ENCODE measurements at places on chromosomes 12 and 14.
A peak's percentile ranks its signal among the peaks of the same experiment; 100 is the strongest.

DNA sequence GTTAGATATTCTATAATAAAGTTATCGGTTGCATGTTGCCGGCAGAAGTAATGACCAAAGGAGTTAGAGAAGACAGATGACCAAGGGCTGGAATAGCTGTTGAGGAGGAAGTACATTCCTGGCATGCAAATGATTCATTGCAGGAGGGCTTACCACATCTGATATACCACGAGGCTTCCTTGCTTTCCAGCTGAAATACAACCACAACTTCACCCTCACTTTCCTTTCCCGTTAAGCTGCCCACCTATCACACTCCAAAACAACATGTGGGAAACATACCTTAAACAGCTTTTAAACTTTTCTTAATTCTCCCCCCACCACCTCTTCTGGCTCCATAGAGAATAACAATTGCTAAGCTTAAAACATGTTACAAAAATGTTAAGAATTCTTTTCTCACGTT lies 594.1 kb downstream of the NRXN3 start:
- no peak for DNase-seq

- DNase-seq, result no peak
Observed at GRCh38 chr14:103213331-103213730, 90.1 kb downstream of the TNFAIP2 start.

- DNase-seq, result no peak
Observed at GRCh38 chr12:56838621-56839488, 75.7 kb downstream of the HSD17B6 start.

DNA sequence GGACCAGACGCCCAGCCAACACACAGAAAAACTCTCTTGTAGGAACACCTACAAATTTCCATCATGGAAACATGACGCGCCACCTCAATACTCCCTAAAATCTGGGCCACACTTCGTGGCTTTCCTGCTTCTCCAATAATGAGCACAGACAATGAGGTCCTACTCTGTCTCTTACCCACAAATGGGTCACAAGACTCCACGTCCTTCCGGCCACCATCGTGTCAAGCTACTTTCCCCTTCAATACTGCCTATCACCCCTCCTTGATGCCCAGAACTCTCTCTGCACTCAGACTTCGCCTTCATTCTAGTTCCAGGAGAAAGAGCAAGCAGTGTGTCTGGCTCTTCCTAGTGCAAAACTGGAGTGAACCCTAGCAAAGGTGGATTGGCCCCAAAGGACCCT lies 28.1 kb downstream of the SBNO1 start:
- no peak for DNase-seq

GRCh38 chr14:29759521-29760340 lies 167.9 kb downstream of the PRKD1 start:
- DNase-seq, result no peak

DNA sequence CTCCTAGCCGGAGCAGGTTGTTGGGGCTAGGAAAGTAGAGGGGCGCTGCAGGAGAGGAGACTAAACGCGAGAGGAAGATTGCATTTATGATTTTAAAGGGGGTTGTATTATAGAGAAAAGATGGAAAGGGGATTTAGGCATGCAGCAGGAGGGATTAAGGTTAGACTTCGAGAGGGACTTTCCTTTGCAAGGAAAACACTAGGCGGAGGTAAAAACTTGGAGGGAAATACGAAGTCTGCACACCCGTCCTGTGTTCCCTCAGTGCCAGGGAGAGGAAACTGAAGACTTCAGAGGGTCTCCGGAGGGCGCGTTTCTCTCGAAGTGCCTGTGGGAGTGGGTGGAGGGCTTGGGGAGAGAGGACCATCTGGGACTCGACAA lies 420 bp upstream of the PPP1R1A start:
- DNase-seq, result no peak

- no peak for DNase-seq
Observed at GRCh38 chr12:25372969-25373817, 122.5 kb upstream of the KRAS start.

DNA sequence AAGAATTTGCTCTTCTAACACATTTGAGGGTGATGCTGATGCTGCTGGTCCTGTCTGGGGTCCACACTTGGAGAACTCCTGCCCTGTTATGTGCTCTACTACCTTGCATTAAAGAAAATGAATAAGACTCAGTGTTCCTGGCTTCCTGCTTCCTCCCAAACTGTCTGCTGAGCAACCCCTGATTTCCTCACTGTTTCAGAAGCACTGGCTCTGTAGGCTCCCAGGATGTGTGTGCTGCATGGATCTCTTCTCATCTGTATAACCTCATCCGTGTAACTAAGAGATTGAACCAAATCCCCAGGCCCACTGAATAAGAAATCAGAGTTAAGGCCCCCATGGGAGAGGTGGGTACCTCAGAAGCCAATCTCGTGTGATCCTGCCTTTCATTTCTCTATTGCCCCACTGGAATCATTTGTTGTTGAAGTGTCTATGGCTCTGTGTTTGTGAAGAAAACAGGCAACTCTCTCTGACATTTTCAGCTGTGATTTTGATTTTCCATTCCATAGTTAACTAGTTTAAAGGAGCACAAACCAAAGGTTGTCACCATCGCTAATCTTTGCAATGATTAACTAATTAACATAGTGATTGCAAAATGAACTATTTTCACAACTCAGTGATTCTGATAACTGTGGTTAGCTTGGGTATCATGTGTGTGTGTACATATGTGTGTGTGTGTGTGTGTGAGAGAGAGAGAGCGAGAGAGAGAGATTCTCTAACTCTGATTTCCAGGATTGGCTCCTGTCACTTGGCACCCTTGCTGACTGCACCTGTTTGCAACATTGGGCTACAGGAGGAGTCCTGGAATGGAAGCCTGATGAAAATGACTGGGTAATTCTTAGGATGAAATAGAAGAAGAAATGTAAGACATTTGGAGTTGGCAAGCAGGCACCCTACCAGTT lies 196.2 kb downstream of the SLC38A4 start:
- DNase-seq, result no peak

- DNase-seq, result no peak
Observed at GRCh38 chr12:51944608-51945233, 6.8 kb upstream of the ACVR1B start.

GRCh38 chr14:50030036-50030435 lies 86.3 kb downstream of the VCPKMT start:
- no peak for DNase-seq

DNA sequence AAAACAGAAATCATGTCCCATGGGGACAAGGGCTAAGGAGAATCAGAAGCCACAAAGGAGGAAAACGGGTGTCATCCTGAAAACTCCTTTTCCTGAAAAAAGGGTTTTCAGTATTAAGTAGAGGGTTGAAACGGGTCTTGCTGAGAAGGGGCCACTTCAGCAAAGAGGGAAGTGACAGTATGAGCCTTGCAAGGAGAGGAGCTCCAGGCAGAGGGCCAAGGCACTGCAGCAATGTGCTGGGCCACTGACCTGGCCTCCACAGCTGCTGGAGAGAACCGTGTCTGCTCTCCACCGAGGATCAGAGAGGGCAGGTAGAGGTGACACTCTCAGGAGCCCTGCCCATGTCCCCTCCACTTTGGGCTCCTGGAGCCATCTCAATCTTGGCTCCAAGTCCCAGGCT lies 103.3 kb downstream of the NCOR2 start:
- DNase-seq, result no peak

GRCh38 chr14:51581017-51581881 lies 70.5 kb upstream of the FRMD6 start:
- DNase-seq, result no peak

- DNase-seq, result no peak
Observed at GRCh38 chr14:76531085-76531484, 155.1 kb downstream of the ESRRB start.

DNA sequence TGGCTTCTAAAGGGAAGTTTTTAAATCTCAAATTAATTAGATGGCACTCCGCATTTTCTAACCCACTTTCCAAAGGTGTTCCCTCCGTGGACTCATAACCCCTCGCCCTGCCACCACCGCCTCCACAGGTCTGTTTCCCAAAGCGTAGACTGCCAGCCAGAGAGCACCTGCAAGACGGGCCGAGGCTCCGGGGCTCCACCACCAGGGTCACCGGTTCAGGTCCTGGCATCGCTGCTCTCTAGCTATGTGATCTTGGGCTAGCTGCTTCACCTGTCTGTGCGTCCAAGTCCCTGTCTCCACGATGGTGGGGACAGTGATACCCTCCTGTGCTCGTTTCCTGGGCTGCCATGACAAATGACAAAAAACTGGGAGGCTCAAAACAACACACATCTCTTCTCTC lies 11.5 kb downstream of the RIMBP2 start:
- DNase-seq, result no peak

DNA sequence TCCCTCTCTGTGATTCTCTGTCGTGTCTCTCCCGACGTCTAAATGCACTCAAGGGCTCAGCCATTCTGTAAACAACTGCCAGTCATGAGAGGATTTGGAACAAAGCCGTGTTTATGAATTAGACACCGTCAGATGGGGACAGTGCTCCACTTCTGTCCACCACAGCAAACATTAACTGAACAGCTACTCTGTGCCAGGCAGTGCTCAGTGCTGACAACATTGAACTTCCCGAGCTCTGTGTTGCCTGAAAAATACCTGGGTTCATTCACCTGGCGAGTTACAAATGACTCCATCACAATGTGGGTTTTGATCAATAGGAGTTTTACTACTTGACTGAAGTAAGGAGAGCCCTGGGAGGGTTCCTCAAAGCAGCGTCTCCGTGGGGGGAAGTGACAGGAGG lies 139.3 kb downstream of the GLT1D1 start:
- DNase-seq, result no peak

DNA sequence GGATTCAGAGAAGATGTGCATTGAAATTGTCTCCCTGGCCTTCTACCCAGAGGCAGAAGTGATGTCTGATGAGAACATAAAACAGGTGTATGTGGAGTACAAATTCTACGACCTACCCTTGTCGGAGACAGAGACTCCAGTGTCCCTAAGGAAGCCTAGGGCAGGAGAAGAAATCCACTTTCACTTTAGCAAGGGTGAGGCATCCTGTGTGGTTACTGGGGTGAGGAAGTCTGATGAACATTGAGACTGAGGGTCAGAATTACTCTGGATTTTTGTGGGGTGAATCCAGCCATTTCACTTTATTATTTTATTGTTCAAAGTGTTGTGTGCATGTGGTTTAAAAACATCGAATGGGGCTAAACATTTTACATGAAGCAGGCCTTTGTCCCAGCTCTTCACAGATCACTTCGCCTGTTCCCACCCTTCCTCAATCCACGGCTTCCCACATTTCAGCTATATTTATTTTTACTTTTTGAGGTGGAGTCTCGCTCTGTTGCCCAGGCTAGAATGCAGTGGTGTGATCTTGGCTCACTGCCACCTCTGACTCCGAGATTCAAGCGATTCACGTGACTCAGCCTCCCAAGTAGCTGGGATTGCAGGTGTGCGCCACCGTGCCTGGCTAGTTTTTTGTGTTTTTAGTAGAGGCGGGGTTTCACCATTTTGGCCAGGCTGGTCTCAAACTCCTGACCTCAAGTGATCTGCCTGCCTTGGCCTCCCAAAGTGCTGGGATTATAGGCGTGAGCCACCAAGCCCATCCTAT lies 40.6 kb downstream of the SUPT16H start:
- DNase-seq, result no peak

DNA sequence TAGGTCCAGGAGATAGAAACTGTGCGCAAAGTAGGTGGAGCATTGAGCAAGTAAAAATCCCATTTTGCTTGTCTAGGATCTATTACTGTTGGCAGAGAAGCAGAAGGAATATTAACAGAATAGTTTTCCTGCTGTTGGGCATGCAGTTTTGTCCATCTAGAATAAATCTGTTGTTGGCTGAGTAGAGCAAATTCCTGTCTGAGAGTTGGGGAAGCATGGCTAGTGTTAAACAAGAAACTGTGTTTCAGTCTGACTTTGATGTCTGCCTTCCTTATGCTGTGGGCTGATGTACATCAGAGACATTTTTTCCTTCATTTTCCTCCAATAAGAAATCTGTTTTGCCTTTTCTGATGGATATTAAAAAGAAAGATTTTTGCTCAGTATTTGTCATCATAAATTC lies 98.2 kb downstream of the RAD52 start:
- no peak for DNase-seq

- no peak for DNase-seq
Observed at GRCh38 chr12:79648881-79649280, 41.9 kb downstream of the PAWR start.

DNA sequence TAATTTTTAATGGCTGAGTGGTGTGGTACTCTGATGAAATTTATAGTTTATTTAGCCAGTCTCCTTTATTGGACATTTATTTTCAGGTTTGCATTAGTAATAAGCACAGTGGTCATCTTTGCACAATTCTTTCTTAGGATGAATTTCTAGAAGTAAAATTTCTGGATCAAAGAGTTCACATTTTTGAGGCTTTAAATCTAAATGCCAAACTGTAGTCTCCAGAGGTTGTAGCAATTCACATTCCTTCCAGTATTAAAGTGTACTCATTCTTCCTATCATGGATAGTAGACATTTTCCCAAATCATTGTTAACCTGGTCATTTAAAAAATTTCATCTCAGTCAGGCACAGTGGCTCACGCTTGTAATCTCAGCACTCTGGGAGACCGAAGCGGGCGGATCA lies 24.8 kb downstream of the SLC39A9 start:
- DNase-seq, result no peak

GRCh38 chr12:28574746-28575592 lies 384.7 kb downstream of the CCDC91 start:
- DNase-seq, result no peak

- no peak for DNase-seq
Observed at GRCh38 chr14:101991352-101991751, 27.0 kb downstream of the DYNC1H1 start.

DNA sequence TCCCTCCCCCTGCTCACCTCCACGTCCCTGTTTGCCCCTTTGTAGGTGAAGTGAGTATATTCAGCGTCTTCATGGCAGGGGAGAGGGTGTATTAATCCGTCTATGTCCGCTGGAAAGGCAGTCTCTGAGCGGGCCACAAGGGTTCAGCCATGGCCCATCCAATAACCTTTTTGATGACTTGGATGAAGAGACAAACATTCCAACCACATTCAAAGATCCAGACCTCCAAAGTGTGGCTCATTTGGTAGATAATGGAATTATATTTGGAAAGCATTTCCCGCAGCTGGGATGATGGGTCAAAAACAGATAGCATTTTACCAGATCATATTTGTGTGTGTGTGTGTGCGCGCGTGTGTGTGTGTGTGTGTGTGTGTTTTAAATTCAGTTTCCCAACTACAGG lies 345.9 kb downstream of the DPF3 start:
- no peak for DNase-seq

GRCh38 chr14:77026930-77027537 lies 1.5 kb downstream of the IRF2BPL start:
- peak; percentile 50 for DNase-seq

GRCh38 chr12:131681257-131681620 lies 29.7 kb upstream of the SFSWAP start:
- DNase-seq, result no peak

Data from CD4-positive, alpha-beta T cell treated with Interleukin-15 for 4 hours (primary cell).